Stimulated activated CD4-positive, alpha-beta T cell treated with anti-CD3 and anti-CD28 coated beads, Interleukin-12 subunit alpha, Interleukin-12 subunit beta, amount 100 ng/mL, for 24 hours (primary cell): ENCODE measurements at places on chromosomes 11 and 22.

DNA sequence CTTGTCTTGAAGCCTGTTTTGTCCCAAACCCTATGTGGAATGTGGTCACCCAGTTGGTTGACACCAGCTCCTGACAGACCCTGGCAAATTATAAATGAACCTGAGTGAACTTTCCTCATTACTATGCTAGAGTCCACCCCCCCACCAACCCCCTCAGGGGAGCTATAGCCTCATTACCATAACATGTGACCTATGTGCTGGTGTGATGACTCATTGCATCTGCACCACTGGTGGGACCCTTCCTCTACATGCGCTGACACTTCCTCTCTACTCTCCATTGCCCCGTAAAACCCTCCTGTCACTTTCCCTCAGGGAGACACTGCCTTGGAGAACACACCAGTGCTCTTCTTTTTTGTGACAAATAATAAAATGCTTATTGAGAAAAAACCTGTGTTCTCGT lies 105.0 kb upstream of the SESN3 start:
- no peak for DNase-seq

- no peak for DNase-seq
Observed at GRCh38 chr11:36300650-36301049, 4.6 kb downstream of the PRR5L start.

- no peak for DNase-seq
Observed at GRCh38 chr11:44926036-44926435, 24.6 kb downstream of the TP53I11 start.

- no peak for DNase-seq
Observed at GRCh38 chr11:31821235-31821764, 10.2 kb upstream of the PAX6 start.

DNA sequence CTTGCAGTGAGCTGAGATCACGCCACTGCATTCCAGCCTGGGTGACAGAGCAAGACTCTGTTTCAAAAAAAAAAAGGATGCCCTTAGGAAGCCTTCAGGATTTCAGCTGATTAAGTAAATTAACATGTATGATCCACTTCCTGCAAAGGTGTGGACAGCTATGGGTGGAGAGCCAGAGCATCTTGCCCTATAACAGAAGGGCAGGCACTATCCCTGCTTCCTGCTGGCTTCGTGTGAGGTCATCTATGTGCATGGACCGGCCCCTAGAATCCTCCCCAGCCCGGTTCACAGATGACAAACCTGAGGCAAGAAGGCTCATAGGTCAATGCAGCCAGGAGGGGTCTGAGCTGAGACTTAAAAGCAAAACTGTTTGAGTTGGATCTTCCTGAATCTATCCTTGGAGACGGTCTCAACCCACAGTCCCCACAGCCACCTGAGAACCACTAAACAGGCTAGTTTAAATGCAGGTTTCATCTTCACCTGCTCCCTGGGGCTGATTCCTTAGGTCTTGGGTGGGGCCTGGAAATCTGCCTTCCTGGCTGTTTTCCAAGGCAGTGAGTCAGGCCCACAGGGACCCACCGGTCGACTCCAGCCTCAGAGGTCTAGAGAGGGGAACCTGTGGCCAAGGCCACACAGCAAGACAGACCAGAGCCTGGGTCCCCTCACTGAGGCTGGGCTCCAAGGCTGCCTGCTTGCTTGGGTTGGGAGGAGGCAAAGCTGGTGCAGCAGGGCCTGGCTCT lies 55.2 kb upstream of the MPEG1 start:
- DNase-seq, result no peak

GRCh38 chr22:24482575-24482974 lies 12.6 kb upstream of the UPB1 start:
- DNase-seq, result no peak

DNA sequence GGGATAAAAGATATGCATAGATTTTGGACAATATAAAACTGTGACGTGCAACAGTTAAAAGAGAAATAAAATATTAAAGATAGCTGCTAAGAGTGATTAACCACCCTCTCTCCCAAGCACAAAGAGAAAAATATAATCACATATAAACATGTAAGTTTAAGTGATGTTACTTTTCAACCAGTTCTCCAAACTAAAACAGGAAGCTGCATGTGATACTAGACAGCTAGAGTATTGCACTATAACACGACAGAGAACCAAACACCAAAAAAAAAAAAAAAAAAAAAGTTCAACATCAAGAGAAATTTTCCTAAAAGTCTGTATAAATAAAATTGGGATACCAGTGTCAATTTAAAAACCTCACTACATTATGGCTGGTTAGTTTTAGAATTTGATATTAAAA lies 79.1 kb downstream of the PICALM start:
- DNase-seq, result no peak

DNA sequence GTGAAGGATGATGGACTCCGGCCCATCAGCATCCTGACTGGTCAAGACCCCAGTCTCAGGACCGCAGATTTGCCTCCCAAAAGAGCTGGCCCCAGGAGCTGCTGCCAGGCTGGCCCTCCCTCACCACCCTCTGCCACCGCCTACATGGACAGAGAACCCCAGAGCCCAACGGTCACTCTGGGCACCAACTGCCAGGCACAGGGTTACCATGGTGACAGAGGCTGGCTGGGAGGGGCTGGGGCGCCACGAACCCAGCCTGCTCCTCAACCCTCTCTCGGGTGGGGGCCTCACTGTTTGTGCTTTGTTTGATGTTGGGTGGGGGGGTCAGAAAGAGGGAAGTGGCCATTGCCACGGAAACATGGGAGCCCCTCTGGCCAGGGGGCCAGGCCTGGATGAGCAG lies 55.8 kb downstream of the ELFN2 start:
- no peak for DNase-seq

DNA sequence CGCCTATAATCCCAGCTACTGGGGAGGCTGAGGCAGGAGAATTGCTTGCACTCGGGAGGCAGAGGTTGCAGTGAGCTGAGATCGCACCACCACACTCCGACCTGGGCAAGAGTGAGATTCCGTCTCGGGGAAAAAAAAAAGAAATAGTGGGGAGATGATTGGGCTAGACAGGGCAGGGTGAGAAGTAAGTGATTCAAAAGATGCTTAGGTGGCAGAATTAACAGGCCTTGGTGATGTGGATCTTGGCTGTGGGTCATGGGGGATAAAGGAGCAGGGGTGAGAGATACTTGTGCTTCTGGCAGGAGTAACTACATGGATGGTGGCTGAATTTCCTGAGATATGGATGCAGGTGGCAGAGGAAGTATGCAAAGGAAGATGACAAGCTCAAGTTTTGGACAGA lies 13.1 kb upstream of the UCP3 start:
- no peak for DNase-seq

DNA sequence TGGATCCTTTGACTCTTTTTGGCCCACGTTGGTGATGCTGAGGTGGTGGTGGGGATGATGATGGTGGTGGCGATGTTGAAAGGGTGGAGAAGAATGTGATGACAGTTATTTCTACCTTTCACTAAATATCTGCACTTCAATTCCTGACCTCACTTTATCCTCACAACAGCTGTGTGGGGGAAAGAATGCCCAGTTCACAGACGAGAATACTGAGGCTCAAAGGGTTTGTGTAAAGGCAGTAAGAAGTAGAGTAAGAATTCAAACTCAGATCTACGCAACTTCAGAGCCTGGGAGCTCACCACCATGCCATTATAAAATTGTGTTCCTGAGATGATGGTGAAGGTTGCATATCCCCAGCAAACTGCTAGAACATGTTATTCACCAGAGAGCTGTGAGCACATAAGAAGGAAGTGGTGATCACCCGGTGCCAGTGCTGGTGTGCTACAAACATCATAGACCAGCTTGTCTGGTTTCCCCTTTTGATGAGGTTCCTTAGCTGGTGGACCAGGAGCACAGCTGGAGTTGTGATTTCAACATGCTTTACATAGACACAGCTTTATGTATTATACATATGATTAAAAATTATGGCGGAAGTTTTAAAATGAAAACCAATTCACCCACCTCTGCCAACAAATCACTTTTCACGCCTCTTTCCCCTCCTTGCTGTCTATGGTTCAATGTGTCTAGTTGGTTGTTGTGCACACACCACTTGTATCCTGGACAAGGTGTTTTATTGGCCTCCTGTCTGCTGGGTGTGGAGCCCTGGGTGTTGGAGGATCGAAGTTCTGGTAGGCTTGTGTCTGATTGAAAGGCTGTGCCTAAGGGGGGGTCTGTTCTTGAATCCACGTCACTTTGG lies 6.2 kb downstream of the ST14 start:
- DNase-seq, result no peak

- DNase-seq, result no peak
Observed at GRCh38 chr22:40247976-40248375, 70.3 kb downstream of the TNRC6B start.

GRCh38 chr22:31585161-31585859 lies 76.7 kb downstream of the PISD start:
- no peak for DNase-seq

GRCh38 chr11:17719028-17719937 lies at the start of gene MYOD1:
Gene MYOD1, plus strand, starts transcription at chr11:17719571. Its CDS starts 212 bp downstream, at chr11:17719783.
- no peak for DNase-seq

DNA sequence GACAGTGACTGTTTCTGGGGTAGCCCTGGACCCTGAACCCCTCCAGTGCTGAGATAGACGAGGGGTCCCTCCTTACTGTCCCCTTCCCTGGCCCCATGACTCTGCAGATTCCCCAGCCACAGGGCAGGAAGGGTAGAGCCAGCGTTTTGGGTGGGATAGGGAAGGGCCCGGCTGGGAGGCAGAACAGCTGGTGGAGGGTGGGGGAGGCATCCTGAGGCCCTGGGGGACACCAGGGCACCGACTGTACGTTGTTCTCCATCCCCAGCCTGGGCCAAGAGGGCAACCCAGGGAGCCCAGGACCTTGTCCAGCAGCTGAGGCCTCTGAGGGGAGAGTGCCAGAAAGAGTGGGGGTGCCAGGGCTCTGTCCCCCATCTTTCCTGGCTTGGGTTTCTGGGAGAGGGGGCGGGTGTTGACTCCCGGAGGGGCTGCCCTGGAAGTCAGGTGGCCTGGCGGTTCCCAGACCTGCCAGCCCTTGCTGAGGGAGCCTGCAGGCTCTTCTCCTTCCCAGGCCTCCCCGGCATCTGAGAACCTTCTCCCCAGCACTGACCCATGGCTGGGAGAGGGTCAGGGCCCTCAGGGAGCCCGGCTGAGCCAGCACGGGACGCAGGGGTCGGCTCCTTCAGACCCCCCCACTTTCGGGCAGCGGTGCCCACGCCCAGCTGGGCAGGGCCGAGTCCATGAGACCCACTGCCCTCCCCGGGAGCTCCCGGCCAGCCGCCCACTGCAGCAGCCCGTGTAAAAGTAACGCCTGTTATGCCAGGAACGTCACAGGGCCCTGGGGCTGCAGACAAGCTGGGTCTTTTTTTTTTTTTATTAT lies 30.3 kb downstream of the IGF2 start:
- no peak for DNase-seq

- DNase-seq, result no peak
Observed at GRCh38 chr11:82724026-82724425, 9.6 kb downstream of the FAM181B start.

- no peak for DNase-seq
Observed at GRCh38 chr11:36317992-36318391, 21.9 kb downstream of the PRR5L start.

GRCh38 chr22:23910496-23911190 lies 16.5 kb downstream of the MIF start:
- DNase-seq, result no peak

DNA sequence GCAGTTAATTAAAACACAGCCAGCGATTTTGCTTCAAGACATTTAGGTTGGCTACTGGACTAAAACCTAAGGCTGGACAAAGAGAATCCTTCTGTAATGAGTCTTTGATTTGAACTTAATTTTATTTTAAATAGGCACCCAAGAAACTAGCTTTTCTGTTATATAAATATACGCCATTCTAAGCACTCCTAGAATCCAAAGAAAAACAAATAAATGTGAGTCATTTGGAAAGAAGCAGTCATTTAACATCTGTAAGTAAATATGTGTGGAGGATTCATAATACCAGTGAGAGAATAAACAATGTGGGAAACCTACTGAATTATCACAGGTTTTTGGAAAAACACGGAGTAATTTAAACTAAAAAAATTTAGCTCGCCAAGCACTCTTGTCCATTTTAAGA lies 1.2 kb upstream of the TECTA start:
- no peak for DNase-seq

DNA sequence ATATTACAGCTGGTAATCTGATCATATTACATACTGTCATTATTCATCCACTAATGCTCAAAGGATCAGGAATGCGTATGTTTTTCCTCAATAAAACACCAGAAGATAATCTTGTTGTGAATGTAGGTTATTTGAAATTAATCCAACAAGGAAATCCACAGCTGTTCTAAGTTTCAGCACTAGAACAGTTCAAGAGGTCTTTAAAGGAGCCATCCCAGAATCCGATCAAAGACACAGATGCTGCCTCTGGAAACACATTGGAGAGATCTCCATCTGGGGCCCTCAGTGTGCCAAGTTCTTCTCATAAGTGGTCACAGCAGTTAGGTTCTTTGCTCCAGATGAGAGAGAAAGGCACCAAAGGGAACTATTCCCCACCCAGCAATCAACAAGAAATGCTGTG lies 1955.1 kb upstream of the RAG2 start:
- no peak for DNase-seq
